ENCODE measurements at places on chromosomes 2 and 18.

- no peak for DNase-seq
These were observed 60.0 kb upstream of the PXDN start for GRCh38 chr2:1804351-1804771.

- DNase-seq: no peak
These were observed 82.0 kb upstream of the SLC39A10 start for GRCh38 chr2:195575016-195575415.

- no peak for DNase-seq
These were observed 46.7 kb upstream of the FLACC1 start for GRCh38 chr2:201403880-201404279.

- no peak for DNase-seq
These were observed 7.1 kb downstream of the ADAM17 start for GRCh38 chr2:9548506-9548905.

- DNase-seq: no peak
These were observed 73.4 kb downstream of the ZBTB7C start for GRCh38 chr18:48335829-48336228.

GRCh38 chr2:32801741-32802140 is 145.0 kb upstream of the LTBP1 start:
- no peak for DNase-seq

DNA sequence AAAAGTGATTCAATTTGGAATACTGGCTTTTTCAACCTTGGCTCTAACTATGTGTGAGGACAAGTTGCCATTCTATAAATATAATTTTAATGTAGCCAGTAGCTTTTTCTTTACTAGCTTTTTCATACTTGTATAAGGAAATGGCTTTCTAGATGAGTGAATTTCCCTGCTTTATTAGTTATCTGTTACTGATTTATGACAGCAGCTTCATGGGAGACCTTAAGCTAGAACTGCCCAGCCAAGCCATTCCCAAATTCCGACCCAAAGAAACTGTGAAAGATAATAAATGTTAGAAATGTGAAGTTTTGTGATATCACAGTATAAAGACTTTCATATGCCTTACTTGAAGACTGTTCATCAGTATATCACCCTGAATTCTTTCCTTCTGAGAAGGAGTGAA is 32.3 kb downstream of the BABAM2 start:
- DNase-seq: no peak

DNA sequence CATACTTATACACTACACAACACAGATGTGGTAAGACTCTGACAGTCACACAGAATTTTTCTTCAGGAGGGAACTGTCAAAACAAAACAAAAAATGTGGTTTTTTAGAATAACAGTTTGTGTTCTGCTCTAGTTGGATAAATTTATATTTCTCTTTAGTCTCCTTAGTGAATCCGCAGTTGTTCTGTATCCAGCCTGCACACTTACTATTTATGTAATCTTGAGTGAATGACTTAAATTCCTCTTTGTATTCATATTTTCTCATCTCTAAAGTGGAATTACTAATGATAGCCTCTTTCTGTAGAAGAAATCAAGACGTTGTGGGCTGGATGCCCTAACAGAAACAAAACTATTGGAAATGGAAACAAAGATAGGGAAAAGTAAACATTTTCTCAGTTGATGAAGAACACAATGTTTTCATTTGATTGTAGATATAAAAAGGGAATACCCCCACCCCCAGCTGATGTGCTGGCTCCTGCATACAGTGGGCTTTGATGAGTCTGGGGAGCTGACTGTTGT is 375.2 kb downstream of the TRIB2 start:
- no peak for DNase-seq

GRCh38 chr2:238523158-238524110 is 96.7 kb downstream of the ASB1 start:
- no peak for DNase-seq

- no peak for DNase-seq
These were observed 83.8 kb upstream of the CCDC85A start for GRCh38 chr2:56099963-56100362.

GRCh38 chr2:39099870-39100728 is 20.8 kb downstream of the SOS1 start:
- no peak for DNase-seq

DNA sequence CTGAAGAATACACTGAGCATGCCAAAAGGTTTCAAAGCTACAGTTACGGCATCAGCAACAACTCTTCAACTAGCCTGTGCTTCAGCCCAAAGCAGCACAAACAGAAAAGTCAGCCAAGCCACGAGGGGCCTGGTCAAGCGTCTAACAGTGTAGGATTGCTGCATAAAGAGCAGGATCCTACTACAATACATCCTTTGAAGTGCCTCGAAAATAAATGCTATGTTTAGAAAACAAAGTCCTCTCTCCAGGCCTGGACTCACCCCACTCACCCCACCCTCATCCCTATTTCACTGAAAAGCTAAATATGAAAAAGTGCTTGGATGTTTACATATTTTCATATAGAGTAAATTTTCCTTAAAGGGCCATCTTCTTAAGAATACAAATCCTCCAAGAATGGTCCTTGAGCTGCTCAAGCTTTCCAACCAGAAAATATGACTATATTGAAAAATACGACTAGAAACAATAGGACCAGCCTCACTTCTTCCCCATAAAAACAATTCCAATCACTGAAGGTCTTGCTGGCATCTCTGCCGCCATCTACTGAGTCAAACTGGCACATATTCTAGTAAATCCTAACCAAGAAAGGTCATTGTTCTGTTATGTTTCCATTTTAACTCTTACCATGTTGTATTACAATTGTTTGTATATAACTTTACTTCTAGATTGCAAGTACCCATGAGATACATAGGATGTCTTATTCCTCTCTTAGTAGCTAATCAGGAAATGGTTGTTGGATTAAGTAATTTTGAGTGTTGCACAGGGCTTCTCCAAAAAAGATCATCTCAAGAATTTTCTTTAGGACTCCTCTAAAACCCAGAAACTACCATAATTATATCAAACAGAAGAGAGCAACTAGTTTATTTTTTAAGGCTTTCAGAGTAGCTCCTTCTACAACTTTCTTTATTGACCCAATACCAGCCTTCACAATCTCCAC is 63.6 kb downstream of the CLHC1 start:
- DNase-seq: no peak

GRCh38 chr2:133887676-133888040 is 319.4 kb upstream of the NCKAP5 start:
- DNase-seq: no peak

- DNase-seq: no peak
These were observed 174.0 kb downstream of the ARL4C start for GRCh38 chr2:234322766-234323465.

GRCh38 chr2:225415792-225416191 is 16.3 kb downstream of the NYAP2 start:
- no peak for DNase-seq

GRCh38 chr18:55830544-55830943 is 242.6 kb upstream of the TCF4 start:
- no peak for DNase-seq

- no peak for DNase-seq
These were observed 124.8 kb downstream of the NUP35 start for GRCh38 chr2:183248866-183249567.

DNA sequence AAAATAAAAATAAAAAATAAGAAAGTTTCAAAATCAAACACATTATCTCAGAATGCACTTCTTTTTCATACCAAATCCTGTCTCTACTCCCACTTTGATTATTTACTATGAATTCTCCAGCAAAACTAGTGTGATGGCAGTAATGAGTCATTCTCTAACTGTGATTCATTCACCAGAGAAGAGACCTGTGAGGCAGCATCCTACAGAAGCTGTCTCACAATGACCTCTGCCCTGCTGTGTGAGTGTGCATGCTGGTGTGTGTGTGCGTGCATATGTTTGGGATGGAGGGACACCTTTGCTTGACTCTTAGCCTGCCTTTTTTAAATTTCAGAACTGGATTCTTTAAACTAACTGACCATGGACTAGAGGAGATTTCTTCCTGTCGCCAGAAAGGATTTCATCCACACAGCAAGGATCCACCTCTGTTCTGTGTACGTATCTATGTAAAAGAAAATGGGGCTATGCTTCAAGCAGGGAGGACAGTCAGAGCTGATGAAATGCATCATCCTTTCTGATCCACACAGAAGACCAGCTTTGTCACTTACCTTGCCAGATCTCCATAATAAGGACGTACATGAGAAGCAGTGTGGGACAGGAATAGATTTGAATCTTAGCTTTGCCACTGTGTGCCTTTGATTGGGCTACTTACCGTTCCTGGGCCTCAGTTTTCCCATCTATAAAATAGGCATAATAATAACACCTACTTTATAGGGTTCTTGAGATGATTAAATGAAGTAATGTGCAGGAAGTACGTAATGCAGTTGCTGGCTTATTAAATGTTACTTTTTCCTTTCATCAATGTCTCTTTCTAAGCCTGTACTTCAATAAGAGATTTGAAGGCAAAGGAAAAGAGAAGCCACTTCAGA is 31.2 kb downstream of the STAMBP start:
- peak; percentile 2 for DNase-seq

DNA sequence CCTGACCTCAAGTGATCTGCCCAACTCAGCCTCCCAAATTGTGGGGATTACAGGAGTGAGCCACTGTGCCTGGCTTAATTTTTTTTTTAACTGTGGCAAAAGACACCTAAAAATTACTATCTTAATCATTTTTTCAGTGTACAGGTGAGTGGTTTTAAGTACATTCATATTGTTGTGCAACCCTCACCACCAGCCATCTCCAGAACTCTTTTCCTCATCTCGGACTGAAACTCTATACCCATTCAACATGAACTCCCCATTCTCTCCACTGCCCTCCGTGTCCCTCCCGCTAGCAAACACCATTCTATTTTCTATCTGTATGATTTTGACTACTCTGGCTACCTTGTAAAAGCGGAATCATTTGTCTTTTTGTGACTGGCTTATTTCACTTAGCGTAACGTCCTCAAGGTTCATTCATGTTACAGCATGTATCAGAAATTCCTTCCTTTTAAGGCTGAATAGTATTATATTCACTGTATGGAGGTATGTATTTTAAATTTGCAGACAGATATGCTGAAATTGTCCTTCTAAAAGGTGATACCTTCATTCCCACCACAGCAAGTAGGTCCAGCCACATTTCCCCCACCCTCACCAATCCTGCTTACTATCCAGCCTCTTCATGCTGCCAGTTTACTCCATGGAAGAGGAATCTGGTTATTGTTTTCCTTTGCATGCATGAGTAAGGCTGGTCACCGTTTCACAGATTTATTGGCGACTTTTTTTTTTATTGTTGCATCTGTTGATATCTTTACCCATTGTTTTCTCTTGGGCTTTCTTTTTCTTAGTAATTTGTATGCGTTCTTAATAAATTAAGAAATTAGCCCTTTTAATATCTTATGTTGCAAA is 40.6 kb upstream of the ANXA4 start:
- DNase-seq: no peak

GRCh38 chr2:46164529-46165301 is 132.5 kb upstream of the EPAS1 start:
- no peak for DNase-seq

GRCh38 chr18:46250084-46250811 is 146.1 kb downstream of the HAUS1 start:
- DNase-seq: peak; percentile 30

- no peak for DNase-seq
These were observed 273.3 kb downstream of the NDUFA10 start for GRCh38 chr2:239751679-239752355.

DNA sequence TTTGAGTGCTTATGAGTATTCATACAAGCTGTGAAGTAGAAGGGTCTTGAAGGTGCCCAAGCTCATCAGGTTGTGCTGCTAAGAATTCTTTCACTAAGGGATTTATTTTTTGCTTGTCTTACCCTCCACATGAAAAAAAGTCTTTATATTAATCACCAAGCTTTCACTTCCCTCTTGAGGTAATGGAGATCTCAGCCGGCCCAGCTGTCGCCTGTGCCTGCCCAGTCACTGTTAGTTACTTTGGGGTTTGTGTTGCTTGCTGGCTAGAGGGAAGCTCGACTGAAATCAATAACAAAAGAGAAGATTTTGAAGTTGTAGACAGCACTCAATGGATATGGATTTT is 21.9 kb downstream of the MC2R start:
- no peak for DNase-seq

- no peak for DNase-seq
These were observed 145.0 kb downstream of the SRBD1 start for GRCh38 chr2:45466053-45466452.

- DNase-seq: no peak
These were observed 34.6 kb upstream of the WDR75 start for GRCh38 chr2:189406586-189407233.

DNA sequence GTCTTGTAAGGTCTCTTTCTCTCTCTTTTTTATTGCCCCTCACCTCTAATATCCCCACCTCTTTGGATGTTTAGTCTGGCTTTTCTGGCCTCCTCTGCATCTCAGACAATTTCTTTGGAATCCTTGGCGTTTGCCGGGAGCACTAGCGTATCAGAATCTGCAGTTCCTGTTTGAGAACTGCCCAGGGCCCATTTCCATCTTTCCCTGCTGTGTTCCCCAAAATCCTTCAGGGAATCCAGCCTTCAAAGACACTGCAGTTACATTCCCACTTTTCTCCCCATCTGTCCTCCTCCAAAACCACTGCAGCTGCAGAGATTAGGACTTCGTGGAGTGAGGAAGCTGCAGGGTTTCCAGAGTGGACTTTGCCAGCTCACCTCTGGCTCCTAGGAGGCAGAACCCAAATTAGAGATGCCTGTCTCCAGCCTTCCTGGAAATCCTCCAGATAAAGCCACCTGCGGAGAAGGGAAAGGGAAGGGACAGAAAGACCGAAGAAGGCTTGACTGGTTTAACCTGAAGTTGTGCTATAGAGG is 2.7 kb downstream of the VSNL1 start:
- DNase-seq: no peak

- no peak for DNase-seq
These were observed 312.0 kb downstream of the IRS1 start for GRCh38 chr2:226487573-226487972.

- no peak for DNase-seq
These were observed 39.4 kb downstream of the PXDN start for GRCh38 chr2:1704631-1705556.

DNA sequence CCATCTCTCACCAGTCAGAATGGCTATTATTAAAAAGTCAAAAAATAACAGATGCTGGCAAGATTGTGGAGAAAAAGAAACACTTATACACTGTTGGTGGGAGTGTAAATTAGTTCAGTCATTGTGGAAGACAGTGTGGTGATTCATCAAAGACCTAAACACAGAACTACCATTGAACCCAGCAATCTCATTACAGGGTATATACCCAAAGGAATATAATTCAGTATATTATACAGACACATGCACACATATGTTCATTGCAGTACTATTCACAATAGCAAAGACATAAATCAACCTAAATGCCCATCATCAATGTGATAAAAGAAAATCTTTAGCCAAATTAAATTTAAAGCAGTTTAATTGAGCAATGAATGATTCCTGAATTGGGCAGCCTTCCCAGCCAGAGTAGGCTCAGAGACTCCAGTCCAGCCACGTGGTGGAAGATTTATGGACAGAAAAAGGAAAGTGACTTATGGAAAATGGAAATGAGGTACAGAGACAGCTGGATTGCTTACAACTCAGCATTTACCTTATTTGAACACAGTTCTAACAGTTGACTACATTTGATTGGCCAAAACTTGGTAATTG is 377.1 kb upstream of the SLC39A10 start:
- no peak for DNase-seq
